NB4 (cell line): ENCODE measurements at places on chromosomes 7 and 10.

DNA sequence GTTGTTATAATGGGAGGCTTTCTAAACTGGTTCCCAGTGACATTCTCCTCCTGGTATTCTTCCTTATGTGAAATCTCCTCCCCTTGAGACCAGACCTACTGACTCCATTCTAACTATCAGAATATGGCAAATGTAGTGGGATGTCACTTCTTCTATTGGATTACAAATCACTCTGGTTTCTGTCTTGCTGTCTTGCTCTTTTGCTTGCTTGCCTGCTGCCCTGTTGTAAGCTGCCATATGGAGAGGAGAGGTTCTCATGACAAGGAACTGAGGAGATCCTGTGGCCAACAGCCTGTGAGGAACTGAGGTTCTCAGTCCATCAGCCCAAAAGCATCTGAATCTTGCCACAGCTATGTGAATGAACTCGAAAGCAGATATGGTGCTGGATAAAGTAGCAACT is 4.7 kb upstream of the NRCAM start:
- no peak for DNase-seq

GRCh38 chr10:112507046-112507445 is 60.0 kb downstream of the VTI1A start:
- DNase-seq = no peak

GRCh38 chr7:2614631-2615330 is 17.0 kb upstream of the TTYH3 start:
- DNase-seq = no peak

GRCh38 chr7:79084423-79084822 is 369.0 kb downstream of the MAGI2 start:
- DNase-seq = no peak

- DNase-seq = no peak
Observed at GRCh38 chr7:102095321-102096011, 191.2 kb upstream of the SH2B2 start.

GRCh38 chr10:132701846-132702190 is 84.1 kb downstream of the NKX6-2 start:
- DNase-seq = no peak

DNA sequence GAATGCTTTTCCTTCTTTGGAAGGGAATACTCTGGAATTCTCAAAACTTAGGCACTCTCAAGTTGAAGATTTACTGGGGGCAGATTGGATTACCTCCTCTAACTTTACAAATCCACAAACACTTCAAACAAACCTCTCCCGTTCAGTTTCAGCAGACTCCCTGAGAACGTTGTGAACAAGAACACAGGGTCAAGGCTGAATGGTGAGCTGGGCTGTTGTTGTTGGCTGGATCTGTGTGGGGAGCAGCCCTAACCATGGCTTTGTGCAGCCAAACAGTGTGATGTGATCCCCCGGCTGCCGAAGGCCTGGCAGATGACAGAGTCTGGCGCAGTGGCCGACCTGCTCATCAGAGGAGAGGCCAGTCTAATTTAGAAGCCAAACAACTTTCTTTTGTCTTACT is 93.1 kb downstream of the BMPER start:
- DNase-seq = no peak

DNA sequence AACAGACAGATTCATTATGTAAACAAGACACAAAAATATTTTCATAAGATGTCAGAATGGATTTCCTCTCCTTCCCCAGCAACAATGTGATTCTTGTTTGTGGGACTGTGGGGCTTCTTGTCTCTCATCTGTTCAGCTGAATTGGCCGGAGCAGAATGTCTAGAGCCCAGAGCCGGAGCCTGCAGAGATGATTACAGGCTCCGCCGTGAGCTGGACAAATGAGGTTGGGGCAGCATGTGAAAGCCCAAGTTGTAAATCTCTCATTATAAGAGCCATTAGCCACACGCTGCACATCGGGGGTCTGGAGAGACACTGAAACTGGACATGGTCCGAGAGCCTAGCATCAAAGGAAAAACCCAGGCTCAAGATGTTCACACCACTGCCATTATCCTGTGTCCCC is 137.0 kb upstream of the ADAM12 start:
- no peak for DNase-seq

DNA sequence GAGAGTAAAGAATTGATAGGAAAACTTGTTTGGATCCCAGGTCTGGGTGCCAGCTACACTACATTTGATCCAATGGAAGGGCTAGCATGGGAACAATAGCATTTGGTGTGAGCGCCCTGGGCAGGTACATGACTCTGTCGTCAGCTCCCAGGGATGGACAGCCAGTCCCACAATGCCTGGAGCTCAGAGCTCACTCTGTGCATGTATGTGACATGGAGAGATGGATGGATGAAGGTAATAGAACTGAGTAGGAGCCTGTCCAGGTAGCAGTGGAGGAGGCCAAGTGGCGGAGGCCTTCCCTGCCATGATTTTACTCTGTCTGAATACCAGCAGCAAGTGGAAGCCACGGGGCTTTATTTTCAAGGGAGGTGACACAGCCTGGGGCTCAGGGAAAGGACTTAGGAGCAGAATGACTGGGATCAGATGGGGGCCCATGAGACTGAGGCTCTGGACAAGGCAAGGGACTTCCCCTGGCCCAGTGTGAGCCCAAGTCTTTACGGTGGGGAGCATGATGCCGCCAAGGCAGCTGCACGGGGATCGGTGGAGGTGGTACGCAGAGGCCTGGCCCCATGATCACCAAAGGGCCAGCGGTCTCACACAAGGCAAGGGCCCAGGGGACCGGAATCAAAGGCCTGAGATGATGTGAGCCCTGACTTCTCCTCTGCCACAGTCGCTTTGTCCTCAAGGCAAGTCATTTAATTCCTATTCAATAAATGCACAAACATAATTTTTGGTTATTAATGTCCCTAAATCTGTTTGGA is 5.9 kb downstream of the PTPRE start:
- no peak for DNase-seq

DNA sequence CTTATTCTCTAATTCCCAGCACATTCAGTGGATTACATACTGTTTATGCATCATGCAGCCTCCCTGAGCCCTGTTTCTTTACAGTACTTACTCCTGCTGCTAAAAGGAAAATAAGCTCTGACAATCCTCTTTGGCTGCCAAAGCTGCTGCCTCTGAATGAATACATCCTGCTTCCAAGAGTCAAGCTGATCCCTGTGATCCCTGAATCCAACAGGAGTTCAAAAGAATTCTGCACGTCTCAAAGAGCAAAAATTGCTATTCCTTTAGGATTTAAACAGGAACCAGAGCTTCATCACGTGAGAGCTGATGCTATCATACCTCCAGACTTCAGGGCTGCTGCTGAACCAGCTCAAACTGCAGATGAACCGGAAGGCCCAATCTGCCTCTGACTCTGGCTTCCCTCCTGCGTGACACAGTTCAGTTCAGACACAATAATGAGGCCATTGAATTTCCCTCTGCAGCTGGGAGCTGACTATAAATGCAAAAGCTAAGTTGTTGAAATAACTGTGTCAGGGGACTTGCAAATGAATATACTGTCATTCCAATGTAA is 851.0 kb upstream of the PHF14 start:
- DNase-seq = no peak

- no peak for DNase-seq
Observed at GRCh38 chr10:11043039-11043438, 25.4 kb downstream of the CELF2 start.

DNA sequence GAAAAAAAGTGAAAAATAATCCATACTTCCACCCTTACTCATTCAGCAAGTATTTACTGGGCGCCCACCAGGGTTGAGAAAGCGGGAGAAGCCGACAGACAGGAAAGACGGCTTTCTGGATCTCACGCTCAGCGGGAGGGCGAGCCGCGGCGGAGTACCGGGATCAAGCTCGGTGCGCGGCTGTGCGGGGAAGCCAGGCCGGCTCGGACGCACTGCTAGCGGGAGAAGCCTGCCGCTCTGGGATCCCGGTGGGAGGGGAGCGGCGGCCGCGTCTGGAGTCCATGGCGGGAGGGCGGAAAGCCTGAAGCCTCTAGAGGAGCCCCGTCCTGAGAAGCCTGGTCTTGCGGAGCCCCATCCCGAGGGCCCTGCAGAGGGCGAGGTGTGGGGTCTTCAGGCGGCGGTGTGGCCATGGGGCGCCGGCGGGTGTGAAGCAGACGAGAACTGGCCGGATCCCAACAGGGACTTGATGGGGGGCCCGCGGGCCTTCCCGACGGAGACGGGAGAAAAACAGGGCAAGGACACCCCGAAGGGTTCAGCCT is 82.9 kb downstream of the VIPR2 start:
- no peak for DNase-seq

- no peak for DNase-seq
Observed at GRCh38 chr7:145263886-145264285, 428.0 kb upstream of the TPK1 start.

GRCh38 chr10:75043256-75044131 is 68.0 kb upstream of the SAMD8 start:
- no peak for DNase-seq

DNA sequence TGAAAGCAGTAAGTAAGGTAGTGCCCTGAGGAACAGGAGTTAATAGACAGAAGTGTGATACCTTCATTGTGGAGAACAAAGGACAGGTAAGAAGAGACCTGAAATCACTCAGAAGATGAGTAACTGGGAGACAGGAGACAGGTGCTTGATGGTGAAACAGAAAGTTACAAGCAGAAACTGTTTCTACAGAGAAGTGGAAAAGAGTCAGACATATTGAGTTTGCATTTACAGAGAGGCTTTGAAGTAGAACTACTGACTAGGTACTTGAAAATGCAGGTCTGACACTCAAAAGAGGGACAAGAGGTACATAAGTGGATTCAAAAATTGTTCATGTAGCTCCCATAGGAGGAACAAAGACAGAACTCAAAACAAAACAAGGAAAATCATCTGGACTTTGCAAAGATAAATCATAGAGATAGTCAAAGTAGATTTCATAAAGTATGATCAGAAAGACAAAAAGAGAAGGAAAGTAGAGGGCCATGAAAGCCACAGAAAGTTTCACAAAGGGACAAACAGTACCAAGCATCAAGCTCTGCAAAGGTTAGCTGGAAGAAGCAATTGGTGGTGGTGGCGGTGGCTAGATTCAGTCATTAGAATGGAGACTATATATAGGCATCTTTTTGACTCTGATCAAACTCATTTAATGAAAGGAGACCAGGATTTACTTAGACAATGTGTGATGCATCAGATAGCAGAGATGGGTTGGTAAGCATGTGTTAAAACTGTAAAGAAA is 198.4 kb downstream of the PCLO start:
- DNase-seq = no peak

DNA sequence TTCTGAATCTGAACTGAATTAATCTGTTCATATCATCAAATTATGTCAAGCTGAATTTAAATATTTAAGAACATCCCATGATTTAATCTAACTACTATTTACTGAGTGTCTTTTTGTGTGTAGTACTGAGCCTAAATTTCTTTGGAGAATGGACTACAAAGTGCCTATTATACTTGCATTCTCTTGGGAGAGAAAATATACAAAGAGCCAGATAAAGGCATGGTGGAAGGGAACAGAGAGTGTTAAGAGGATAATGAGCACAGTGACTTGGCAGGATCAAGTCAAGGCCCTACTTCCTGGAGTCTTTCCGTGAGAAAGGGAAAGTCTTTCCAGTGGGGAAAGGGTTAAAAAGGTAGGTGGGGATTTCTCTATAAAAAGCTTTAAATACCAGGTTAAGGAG is 15.0 kb downstream of the TNKS2 start:
- DNase-seq = no peak

DNA sequence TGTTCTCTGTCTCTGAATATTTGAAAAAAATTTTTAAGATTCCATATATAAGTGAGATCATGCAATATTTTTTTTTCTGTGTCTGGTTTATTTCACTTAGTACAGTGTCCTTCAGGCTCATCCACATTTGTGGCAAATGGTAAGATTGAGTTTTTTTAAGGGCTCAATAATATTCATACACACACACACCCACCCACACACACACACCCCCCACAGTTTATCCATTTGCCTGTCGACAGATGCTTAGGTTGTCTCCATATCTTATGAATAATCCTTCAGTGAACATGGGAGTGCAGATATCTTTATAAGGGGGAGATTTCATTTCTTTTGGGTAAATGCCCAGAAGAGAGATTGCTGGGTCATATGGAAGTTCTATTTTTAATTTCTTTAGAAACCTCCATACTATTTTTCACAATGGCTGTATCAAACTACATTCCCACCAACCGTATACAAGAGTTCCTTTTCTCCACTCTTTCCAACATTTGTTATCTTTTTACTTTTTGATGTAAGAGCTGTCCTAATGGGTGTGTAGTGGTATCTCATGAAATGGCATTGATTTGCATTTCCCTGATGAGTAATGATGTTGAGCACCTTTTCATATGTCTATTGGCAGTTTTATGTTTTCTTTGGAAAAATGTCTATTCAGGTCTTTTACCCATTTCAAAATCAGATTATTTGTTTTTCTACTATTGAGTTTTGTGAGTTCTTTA is 35.0 kb downstream of the AUTS2 start:
- DNase-seq = no peak

- peak; percentile 72 for DNase-seq
Observed at GRCh38 chr10:132939957-132940790, 2.2 kb downstream of the CFAP46 start.

DNA sequence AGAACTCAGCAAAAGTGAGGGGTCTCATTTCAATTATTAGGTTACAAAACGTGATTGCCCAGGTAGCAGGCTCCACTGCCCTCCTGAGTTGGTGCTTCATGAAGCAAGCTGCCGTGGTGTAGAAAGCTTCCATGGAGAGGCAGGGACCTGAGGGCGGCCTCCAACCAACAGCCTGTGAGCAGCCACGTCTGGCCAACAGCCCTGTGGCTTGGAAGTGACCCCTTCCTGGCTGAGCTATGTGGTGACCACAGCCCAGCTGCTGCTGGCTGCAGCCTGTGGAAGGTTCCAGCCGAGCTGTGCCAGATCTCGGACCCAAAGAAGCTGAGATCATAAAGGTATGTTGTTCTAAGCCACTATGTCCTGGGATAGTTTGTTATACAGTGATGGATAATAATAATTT is 122.5 kb upstream of the KLF6 start:
- no peak for DNase-seq

- no peak for DNase-seq
Observed at GRCh38 chr10:80518807-80519360, 18.8 kb upstream of the SH2D4B start.

- no peak for DNase-seq
Observed at GRCh38 chr10:34292675-34293074, 522.4 kb downstream of the PARD3 start.

GRCh38 chr7:87628780-87629569 is 777 bp downstream of the RUNDC3B start:
- no peak for DNase-seq

GRCh38 chr7:618539-619367 is 99.1 kb upstream of the PDGFA start:
- DNase-seq = peak; percentile 49

- no peak for DNase-seq
Observed at GRCh38 chr10:125162120-125162931, 2.0 kb upstream of the CTBP2 start.
